Camera-type eye (tissue), 1 donor: ENCODE measurements at places on chromosomes 6 and 20. TPM values are rescaled to one million over a fixed set of nuclear protein-coding genes. Genes with fewer than 3 reads are reported as not detected.

The QRSL1 gene
- 21.4 TPM for total RNA-seq

The SIRPB1 gene
- not detected for total RNA-seq

The RSPH9 gene
- total RNA-seq: 1.7 TPM

The SOX18 gene
- 7.1 TPM for total RNA-seq

The SRMS gene
- total RNA-seq: not detected

The TNFRSF21 gene
- 16.4 TPM for total RNA-seq

The SLC22A7 gene
- total RNA-seq: not detected

The PTK6 gene
- 1.3 TPM for total RNA-seq

The ANGPT4 gene
- total RNA-seq: 0.60 TPM
